Left cardiac atrium (tissue), 4 donors: ENCODE measurements at places on chromosomes 6 and 20. TPM values are rescaled to one million over a fixed set of nuclear protein-coding genes. Genes with fewer than 3 reads are reported as not detected.

The SERPINB1 gene
- 39.2 TPM for total RNA-seq

DNA sequence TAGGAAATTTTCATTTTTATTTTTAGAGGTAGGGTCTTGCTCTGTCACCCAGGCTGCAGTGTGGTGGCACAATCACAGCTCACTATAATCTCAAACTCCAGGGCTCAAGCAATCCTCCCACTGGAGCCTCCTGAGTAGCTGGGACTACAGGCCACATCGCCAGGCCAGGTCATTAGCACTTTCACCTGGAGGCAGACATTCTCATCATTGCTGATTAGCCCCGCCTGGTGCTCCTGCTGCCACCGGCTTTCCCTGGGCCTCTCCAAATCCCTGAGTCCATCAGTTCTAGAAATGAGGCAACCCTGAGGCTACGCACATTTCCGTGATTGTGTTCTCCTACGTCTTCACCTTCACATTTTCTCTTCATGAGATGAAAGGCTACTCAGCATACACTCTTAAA is 607.7 kb upstream of the NRSN1 start:
- no peak for DNase-seq

DNA sequence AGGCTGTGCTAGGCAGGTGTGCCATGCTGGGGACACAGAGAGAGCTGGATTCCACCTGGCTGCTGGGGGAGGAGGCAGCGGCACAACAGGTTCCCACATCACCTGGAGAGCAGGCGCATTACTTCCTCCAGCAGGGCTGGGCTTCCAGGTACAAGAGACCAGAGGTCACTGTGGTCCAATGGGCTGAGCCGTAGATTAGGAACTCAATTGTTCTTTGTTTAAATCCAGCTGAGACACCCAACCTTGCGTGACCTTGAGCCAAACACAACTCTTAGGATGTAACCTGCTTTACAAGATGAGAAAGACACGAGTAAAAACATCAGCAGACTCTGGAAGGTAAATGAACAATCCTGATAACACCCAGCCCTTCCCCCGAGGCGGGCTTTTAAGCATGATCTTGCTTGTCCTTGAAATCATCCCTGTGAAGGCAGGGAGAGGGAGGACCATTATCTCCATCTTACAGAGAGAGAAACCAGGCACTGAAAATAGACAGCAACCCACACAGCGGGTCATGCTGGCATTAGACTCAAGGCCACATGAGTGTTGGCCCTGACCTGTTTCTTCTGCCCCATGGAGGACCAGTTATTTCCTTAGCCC is 216.5 kb upstream of the RREB1 start:
- no peak for DNase-seq

- DNase-seq: no peak
These were observed 23.2 kb downstream of the HLA-A start for GRCh38 chr6:29965563-29965872.

DNA sequence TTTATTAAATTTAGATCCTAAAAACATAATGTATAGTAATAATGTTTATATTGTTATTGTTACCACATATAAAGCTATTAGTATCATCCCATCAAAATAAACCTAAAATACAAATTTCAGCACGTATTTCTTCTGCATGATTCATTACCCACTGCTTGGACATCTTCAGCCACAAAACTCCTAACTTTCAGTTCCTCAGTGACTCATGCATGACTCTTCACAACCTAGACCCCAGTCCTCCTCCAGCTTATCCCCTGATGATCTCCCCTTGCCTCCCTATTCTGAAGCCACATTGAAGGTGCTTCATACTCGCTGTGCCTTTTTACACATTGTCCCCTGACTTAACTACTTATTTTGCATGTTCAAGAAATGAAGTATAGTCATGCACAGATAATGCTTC is 11.2 kb upstream of the GPRC6A start:
- DNase-seq: no peak

- DNase-seq: peak; percentile 39
These were observed 77.6 kb downstream of the PHACTR2 start for GRCh38 chr6:143755301-143755744.

DNA sequence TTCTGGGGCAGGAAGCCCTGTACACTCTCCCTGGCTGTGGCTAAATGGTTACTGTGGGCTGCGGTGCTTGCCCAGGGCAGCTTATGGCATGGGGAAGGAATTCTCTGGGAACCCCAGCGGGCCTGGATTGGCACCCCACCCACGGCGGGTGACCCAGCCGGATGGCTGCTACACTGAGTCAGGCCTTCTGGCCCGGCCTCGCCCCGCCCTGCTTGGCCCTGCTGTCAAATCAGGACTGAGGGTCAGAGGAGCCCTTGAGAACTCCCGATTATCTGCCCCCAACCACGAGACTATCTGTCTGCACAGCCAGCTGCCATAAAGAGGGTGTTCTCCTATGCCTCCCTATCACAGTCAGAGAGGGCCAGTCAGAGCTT is 7.3 kb upstream of the ITPR3 start:
- peak; percentile 63 for DNase-seq

DNA sequence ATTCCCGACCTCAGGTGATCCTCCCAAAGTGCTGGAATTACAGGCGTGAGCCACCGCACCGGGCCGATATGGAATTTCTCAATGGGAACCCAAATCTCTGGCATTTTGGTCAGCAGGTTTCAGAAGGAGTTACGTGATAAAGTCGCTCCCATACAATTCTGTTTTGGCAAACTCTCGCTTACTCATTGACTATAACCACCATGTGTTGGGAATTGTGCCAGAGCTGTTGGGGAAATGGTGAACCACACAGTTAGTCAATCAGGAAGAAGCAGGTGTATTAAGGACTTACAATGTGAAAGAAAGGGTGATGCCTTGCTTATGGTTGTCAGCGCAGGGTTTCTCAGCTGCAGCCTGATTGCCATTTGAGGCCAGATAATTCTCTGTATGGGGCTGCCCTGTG is 410.5 kb downstream of the QKI start:
- DNase-seq: no peak
